ENCODE measurements at places on chromosomes 12 and 14. TPM values are rescaled to one million over a fixed set of nuclear protein-coding genes. Genes with fewer than 3 reads are reported as not detected.
A peak's percentile ranks its signal among the peaks of the same experiment; 100 is the strongest.

GRCh38 chr12:81627336-81628189 is 131.6 kb downstream of the PPFIA2 start:
- peak; percentile 61 for DNase-seq
- no peaks in the 10 kb centered on the region for H3K4me1 ChIP-seq

DNA sequence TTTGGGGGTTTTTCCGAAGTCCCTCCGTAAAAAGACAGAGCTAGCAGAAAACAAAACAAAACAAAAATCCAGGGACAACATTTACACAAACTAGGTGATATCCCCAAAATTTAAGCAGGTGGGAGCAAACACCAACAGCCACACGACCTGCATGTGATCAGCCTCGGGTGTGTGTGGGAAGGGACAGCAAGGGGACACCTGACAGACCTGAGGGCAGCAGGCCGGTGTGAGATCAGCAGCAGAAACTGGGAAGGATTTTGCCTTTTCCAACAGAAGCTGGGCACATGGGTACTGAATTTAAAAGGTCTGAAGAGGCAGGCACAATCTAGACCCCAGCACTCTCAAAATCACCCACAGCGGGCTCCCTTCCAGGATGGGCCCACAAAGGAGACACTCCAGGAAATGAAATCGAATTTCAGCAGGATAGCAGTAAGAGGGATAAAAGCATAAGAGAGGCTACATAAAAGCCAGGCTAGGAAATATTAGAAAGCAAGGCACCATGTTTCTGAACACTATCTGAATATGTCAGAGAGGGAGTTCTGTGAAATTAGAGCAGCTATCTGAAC is 36.5 kb upstream of the SELPLG start:
- H3K36me3 ChIP-seq: peaks cover 29% of the 10 kb centered on the region
- H3K27ac ChIP-seq: peak overlapping the region; percentile 70
- peaks cover 18% of the 10 kb centered on the region for H3K4me1 ChIP-seq
- H3K27me3 ChIP-seq: no peaks in the 10 kb centered on the region

GRCh38 chr12:26042645-26043044 is 82.2 kb downstream of the BHLHE41 start:
- no peak overlapping the region for H3K4me3 ChIP-seq
- no peaks in the 10 kb centered on the region for H3K36me3 ChIP-seq
- peak overlapping the region; percentile 39 for H3K27ac ChIP-seq
- DNase-seq: no peak

DNA sequence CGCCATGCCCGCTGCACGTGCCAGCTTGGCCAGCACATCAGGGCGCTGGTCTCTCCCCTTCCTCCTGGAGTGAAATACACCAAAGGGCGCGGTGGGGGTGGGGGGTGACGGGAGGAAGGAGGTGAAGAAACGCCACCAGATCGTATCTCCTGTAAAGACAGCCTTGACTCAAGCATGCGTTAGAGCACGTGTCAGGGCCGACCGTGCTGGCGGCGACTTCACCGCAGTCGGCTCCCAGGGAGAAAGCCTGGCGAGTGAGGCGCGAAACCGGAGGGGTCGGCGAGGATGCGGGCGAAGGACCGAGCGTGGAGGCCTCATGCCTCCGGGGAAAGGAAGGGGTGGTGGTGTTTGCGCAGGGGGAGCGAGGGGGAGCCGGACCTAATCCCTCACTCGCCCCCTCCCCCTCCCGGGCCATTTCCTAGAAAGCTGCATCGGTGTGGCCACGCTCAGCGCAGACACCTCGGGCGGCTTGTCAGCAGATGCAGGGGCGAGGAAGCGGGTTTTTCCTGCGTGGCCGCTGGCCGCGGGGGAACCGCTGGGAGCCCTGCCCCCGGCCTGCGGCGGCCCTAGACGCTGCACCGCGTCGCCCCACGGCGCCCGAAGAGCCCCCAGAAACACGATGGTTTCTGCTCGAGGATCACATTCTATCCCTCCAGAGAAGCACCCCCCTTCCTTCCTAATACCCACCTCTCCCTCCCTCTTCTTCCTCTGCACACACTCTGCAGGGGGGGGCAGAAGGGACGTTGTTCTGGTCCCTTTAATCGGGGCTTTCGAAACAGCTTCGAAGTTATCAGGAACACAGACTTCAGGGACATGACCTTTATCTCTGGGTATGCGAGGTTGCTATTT is 914 bp upstream of the CCND2 start:
- H3K27me3 ChIP-seq: peaks cover 81% of the 10 kb centered on the region
- peak overlapping the region; percentile 79 for H3K4me3 ChIP-seq
- H3K36me3 ChIP-seq: peaks cover 30% of the 10 kb centered on the region
- DNase-seq: no peak
- peaks cover 19% of the 10 kb centered on the region for H3K4me1 ChIP-seq

GRCh38 chr12:74586251-74586650 is 48.6 kb downstream of the ATXN7L3B start:
- H3K27ac ChIP-seq: peak overlapping the region; percentile 18
- DNase-seq: no peak
- no peak overlapping the region for H3K4me3 ChIP-seq
- H3K36me3 ChIP-seq: no peaks in the 10 kb centered on the region

- no peaks in the 10 kb centered on the region for H3K27me3 ChIP-seq
- peak; percentile 61 for DNase-seq
- H3K27ac ChIP-seq: peak overlapping the region; percentile 67
- H3K4me1 ChIP-seq: peaks cover 28% of the 10 kb centered on the region
- peaks cover 83% of the 10 kb centered on the region for H3K36me3 ChIP-seq
Observed at GRCh38 chr12:6363330-6364043, 11.9 kb downstream of the SCNN1A start.

DNA sequence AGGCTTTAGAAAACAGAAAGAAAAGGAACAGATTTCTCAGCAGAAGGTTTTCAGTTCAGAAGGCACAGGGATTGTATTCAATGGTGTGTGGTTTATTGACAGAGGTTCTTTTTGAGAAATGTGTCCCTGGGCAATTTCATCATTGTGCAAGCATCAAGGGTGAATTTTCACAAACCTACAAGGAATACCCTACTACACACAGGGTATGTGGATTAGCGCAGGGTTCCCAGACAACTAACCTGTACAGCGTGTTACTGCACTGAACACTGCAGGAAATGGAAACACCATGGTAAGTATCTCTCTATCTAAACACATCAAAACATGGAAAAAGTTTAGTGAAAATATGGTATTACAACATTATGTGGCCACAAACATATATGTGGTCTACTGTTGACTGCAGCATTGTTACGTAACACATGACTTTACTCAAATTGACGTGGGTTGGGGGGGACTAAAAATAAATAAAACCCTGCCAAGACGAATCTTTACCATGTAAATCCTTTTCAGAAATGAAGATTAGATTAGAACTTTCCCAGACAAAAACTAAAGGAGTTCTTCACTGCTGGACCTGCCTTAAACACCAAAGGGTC is 893.1 kb downstream of the TMEM121 start:
- no peak for DNase-seq
- no peaks in the 10 kb centered on the region for H3K4me1 ChIP-seq
- no peak overlapping the region for H3K27ac ChIP-seq
- H3K36me3 ChIP-seq: no peaks in the 10 kb centered on the region
- no peak overlapping the region for H3K4me3 ChIP-seq

DNA sequence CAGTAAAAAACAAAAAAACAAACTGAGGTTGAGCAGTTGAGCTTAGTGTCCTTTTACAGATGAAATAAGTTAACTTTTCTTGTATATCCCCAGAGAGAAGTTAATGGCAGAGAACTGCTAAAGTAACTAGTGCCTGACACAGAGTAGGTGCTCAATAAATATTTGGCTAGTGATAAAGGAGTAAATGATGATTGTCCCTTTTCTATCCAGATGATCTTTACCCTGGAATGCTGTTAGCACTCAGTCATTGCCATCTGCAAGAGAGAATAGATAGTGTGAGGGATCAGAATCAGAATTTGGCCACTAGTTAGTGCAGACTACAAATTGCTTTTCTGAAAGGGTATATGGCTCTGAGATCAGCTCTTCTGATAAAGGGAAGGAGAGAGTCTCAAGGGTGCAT is 21.6 kb downstream of the VEZT start:
- peak overlapping the region; percentile 32 for H3K27ac ChIP-seq
- no peak for DNase-seq
- peaks cover 38% of the 10 kb centered on the region for H3K36me3 ChIP-seq

DNA sequence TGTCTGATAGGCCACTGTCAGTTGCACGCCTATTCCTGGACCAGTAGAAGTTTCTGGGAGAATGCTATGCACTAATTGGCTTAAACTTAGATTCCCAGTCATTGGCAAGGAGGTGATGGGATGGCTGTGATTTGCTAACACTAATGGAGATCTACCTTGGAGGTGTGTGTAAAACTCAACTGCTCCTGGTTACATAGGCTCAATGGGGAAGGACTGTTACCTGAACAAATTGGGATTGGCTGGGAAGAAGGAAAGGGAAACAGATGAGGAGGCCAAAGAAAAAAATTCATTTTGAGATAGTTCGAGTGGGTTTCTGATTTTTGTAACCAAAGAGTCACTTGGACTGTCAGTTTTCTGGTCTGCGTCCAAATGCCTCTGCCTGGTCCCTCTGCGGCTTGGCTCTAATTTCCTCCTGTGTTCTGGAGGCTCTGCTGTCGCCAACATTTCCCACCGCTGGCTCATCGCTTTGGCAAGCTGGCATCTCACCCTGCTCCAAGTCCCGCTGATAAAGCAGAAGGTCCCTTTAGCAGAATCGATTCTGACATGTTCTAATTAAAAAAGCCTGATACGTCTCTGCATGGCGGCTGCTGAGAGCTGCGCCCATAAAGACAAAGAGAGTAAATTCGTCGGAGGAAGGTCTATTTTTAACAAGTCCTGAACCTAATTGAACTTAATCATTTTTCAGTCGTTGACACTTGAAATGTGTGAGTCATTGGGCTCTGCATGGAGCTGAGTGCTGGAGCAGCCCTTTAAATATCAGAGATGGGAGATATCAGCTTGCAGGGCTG is 2.0 kb upstream of the CCDC63 start:
- peaks cover 13% of the 10 kb centered on the region for H3K4me1 ChIP-seq
- no peak overlapping the region for H3K27ac ChIP-seq
- peak; percentile 46 for DNase-seq
- peaks cover 10% of the 10 kb centered on the region for H3K27me3 ChIP-seq
- no peaks in the 10 kb centered on the region for H3K36me3 ChIP-seq

DNA sequence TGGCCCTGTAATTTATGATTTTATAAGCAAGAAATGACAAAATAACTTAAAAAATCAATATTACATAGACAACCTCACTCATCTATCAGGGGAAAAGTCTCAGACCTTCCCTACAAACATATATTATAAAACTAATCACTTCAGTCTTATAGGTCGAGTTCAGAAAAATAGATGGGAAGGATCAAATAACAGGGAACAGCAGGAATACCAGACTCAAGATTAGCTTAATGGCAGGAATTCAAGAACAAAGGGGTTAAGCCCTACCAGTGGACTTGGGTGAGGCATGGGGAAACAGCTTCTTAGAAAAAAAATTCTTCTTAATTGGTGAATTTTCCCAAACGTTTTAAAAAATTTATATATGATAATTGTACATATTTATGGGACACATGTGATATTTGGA is 51.6 kb upstream of the CRY1 start:
- no peaks in the 10 kb centered on the region for H3K27me3 ChIP-seq
- no peak overlapping the region for H3K4me3 ChIP-seq
- no peak for DNase-seq
- H3K27ac ChIP-seq: no peak overlapping the region
- no peaks in the 10 kb centered on the region for H3K4me1 ChIP-seq

- DNase-seq: no peak
- no peaks in the 10 kb centered on the region for H3K27me3 ChIP-seq
- H3K36me3 ChIP-seq: peaks cover 81% of the 10 kb centered on the region
- H3K4me1 ChIP-seq: peaks cover 3% of the 10 kb centered on the region
Observed at GRCh38 chr14:95107711-95108110, 49.6 kb downstream of the DICER1 start.

DNA sequence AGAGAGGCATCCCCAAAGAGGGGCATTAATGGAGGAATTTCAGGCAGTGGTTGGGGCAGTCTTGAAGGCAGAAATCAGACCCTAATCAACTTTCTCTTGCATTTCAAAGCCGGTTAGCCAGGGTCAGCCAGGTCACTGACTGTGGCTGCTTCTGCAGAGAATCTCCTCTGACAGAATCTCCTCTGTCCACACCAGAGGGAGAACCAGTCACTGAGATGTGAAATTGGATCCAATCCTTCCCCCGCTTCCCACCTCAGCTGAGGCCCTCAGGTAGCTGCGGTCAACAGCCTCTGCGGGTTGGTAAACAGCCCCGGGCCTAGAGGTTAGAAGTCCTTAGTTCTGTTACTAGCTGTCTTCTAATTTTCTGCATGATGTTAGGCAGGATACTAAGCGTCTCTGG is 39.8 kb upstream of the NUAK1 start:
- no peaks in the 10 kb centered on the region for H3K36me3 ChIP-seq
- peaks cover 5% of the 10 kb centered on the region for H3K4me1 ChIP-seq
- H3K4me3 ChIP-seq: no peak overlapping the region

DNA sequence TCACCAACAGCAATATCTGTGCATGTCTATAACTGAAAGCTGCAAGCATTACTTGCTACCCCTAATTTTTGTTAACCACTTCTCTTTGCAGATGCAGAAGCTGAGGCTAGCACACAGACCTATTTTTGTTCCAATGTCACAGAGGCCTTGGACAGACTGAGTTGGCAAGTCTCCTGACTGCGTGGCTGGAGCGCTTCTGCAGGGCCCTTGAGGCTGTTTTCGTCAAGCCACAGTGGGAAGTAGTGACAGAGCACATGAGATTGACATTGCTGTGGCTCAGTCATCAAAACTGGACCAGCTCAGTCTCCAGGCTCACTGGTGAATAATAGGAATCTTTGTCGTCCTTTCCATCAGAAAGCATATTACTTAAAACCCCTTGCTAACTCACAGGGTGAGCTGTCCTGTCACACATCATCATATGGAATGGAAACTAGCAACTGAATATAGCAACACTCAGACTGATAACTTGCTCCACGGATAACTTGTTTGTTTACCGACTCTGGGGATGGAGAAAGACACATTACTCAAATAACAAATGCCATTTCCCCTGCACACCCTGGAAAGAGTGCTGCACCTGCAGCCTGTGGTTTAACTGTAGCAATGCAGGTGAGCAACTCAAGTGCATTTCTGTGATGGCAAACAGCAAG is 43.6 kb upstream of the DDX11 start:
- H3K27ac ChIP-seq: no peak overlapping the region
- H3K4me1 ChIP-seq: peaks cover 10% of the 10 kb centered on the region
- H3K4me3 ChIP-seq: no peak overlapping the region
- H3K27me3 ChIP-seq: no peaks in the 10 kb centered on the region

DNA sequence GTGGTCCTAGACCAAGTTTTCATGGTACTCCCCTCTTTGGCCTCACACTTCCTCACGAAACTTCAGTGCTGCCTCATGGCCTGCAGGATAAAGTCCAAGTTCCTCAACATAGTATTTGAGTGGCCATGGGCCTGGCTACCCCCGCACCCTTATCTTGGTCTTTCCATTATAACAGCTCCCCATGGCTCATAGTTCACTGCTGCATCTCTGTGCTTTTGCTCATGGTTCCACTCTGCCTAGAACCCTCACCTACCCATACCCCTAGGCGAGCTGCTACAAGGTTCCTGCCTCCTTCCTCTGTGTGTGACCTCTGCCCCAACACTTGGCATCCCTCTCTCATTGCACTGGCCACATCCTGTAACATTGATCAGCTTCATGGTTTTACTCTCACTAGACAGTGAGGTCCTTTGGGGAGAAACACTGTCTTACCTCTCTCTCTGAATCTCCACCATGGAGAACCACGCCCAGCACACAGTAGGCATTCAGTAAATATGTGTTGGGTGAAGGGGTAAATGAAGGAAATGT is 158.9 kb downstream of the GPR65 start:
- no peak for DNase-seq
- H3K27ac ChIP-seq: no peak overlapping the region
- no peaks in the 10 kb centered on the region for H3K4me1 ChIP-seq
- peaks cover 48% of the 10 kb centered on the region for H3K27me3 ChIP-seq
- no peaks in the 10 kb centered on the region for H3K36me3 ChIP-seq

Gene MTHFD1
- 72.7 TPM for total RNA-seq

Gene KRT78
- total RNA-seq: not detected

Gene REM2
- total RNA-seq: 0.47 TPM

Gene PMCH
- total RNA-seq: not detected

Gene STAT6
- 99.7 TPM for total RNA-seq

Gene RIPK3
- total RNA-seq: not detected

Gene CLEC14A
- not detected for total RNA-seq

Gene ERBB3
- total RNA-seq: 3.7 TPM
